Cardiac fibroblast (primary cell): ENCODE measurements at places on chromosomes 5 and 9.

DNA sequence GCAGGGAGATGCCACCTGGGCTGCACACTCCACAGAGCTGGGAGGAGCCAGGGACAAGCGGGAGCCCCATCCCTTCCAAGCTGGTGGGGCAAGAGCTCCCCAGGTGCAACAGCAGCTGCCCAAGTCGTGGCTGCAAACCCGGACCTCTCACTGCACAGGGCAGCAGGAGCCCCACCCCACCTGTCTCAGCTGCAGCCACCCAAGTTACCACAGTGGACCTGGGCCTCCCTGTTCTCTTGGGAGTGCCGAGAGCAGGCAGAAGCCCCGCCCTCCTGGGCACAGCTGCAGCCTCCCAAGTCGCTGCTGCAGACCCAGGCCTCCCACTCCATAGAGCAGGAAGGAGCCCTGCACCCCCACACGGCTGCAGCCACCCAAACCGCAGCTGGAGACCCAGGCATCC lies 374.1 kb upstream of the ACO1 start:
- no peak for DNase-seq

DNA sequence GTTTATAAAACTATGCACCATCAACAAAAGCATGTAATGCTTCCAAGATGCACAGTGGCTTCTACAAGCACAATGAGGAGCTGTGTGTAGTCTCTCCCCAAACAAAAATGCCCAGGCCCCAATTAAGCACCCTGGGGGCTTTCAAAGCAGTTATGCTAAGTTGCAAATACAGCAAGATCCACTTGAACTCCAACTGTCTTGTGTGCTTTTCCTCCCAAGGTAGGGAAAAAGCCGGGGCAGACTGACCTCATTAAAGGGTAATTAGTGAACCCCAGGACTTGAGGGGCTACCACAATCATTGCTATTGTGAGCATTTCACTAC lies 13.1 kb downstream of the ZNF608 start:
- no peak for DNase-seq

DNA sequence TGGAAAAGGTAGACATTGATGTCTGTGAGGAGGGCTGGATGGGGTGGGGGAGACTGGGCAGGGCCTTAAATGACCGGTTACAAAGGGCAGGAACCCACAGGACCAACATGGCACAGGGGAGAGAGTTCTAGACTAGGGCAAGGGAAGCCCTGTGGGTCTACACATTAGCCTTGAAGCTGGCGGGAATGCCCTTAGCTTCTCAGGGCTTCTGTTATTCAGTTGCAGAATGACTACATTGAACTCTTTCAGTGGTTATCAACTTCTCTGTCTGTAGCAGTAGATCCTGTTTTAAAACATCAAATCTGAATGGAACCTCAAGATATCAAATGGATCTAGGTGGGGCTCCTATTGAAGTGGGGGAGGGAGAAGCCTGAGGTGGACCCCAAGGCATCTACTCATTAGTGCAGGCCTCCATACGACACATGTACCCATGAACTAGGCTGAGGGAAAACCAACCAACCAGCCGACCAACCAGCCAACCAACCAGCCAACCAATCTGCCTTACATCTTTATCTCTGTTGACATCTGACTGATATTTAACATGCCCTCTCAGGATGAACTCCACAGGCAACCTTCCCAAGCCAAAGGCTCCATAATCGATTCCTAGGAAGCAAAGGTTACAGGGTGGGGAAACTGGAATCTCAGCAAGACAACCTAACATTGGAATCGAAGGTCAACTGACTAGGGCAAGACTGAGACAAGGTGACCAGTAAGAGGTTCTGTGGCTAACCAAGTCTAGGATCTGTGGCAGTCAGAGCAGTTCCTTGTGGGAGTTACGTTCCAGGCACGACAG lies 48.3 kb downstream of the DAP start:
- no peak for DNase-seq

DNA sequence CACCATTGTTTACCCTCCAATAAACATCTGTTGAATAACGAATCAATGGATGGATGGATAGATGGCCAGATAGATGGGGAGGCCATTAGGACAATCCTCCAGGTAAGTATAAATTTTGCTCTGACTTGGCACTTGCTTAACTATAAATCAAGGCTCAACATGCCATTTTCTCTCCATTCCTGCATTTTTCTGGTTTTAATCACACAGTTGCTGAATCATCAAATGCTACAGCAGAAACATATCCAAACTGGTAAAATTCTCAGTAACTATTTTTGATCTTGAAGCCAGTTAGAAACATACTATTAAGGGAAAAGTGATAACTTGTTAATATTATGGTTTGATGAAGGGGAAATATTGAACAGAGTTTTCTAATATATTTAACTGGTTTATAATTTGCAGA lies 71.5 kb upstream of the MTAP start:
- peak; percentile 53 for DNase-seq

- no peak for DNase-seq
Observed at GRCh38 chr5:167864801-167865200, 426.6 kb upstream of the WWC1 start.

- no peak for DNase-seq
Observed at GRCh38 chr9:114884787-114885452, 45.5 kb downstream of the TNFSF8 start.

GRCh38 chr9:127937056-127937387 lies 632 bp downstream of the DPM2 start:
- DNase-seq: no peak

GRCh38 chr5:1883120-1883924 lies 597 bp upstream of the IRX4 start:
- DNase-seq: no peak

DNA sequence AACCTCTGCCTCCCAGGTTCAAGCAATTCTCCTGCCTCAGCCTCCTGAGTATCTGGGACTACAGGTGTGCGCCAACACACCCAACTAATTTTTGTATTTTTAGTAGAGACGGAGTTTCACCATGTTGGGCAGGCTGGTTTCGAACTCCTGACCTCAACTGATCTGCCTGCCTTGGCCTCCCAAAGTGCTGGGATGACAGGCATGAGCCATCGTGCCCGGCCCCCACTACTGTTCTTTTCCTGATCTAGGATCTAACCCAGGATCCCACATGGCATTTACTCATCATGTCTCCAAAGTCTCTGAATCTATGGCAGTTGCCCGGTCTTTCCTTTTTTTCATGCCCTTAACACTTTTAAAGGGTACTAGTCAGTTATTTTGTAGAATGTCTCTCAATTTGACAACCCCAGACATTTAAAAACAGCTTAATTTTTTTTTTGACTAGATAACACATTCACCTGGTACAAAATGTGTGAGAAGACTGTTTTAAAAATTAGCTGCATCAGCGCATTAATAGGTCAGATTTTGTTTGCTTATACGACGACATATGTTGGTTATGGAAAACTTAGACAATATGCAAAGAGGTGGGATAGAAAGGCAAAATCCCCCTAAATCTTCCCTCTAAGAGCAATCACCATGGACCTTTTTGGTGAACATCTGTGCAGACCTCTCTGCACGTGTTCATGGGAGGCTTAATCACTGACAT lies 46.5 kb downstream of the STOM start:
- DNase-seq: no peak

GRCh38 chr5:10726179-10726912 lies 34.7 kb downstream of the DAP start:
- DNase-seq: peak; percentile 18

GRCh38 chr9:122333169-122333808 lies 37.5 kb upstream of the PTGS1 start:
- DNase-seq: no peak

- DNase-seq: no peak
Observed at GRCh38 chr9:104784098-104784497, 20.2 kb downstream of the NIPSNAP3B start.

DNA sequence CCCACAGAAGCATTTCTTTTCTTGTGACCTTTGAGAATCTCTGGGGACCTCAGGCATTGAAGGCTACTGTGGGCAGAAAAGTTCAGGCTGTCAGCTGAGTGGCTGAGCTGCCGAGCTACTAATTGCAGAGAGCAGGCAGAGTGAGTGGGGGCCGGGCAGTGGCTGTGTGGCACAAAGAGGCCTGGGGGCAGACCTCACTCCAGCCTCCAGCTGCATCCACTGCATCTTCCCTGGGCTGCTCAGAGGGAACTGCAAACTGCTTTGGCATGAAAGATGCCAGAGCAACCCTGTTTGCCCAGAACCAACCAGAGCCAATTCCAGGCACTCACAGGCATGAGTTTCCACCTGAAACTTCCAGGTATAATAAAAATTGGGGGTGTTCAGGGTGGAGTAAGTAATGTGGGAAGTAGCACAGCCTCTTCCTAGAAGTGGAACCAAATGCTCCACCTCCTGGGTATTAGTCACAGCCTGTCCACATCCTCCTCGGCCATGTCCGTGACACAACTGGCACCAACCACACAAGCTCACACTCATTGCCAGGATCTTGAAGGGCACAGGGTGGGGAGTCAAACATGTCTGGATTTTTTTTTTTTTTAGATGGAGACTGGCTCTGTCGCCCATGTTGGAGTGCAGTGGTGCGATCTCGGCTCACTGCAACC lies 548.9 kb downstream of the BNC2 start:
- DNase-seq: peak; percentile 75

DNA sequence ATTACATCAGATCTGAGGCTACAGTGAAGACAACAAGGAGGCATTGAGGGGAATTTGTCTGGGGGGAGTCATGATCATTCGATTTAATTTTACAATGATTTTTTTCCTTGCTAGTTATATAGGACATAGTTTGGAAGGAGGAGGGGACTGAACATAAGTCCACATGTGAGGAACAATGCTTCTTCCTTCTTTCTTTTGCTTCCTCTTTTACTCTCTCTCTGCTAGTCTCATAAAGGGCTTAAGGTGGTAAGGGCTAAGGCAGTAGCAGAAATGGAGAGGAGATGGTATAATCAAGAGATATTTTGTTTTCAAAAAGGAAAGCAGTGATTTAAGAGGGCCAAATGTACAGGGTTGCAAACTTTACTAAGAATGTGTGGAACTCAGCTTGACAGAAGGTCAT lies 64.3 kb downstream of the GRIN3A start:
- no peak for DNase-seq

DNA sequence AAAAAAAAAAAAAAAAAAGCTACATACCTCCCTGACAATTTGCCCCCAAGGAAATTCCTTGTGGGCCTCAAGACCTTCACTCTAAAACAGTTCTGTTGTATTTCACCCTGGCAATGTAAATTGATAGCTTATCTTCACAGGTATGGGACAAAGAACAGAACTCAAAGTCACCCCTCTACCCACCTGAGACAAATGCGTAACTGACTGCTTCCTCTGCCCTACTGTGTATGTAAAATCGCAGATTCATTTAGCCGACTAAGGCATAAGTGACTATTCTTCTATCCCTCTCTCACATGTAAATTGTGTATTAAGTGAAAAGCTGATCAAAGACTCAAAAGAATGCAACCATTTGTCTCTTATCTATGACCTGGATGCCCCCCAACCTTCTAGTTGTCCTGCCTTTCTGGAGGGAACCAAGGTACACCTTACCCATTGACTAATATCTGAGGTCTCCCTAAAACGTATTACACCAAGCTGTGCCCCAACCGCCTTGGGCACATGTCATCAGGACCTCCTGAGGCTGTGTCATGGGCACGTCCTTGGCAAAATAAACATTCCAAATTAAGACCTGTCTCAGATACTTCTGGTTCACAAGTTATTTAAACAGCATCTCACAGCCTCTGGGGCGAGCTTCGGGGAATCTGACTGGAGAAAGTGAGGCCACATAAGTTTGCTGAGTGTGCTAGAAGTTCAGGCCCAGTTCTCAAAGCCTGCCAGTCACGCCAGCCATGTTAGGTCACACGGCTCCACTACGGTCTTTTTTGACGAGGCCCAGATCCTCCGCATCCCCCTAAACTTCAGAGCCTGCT lies 954 bp downstream of the TBCA start:
- DNase-seq: no peak

- DNase-seq: no peak
Observed at GRCh38 chr5:55141945-55142690, 17.9 kb upstream of the GPX8 start.

DNA sequence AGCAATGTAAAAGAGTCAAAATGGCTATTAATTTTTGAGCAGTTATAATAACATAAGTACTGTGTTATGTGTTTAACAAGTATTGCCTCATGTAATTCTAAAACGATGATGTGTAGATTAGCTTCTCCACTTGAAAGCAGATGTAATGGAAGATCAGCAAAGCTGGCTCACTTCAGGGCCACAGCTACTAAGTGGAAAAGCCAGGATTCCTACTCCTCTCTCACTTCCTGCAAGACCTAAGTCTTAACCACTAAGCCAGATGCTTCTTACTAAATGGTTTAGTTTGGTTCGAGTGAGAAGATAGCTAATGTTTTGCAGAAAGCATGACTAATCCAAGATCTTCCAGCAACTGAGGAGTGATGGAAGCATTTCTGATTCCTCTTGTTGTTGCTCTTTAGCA lies 15.7 kb upstream of the TNC start:
- peak; percentile 71 for DNase-seq

- no peak for DNase-seq
Observed at GRCh38 chr9:6655036-6655435, 9.5 kb upstream of the GLDC start.

DNA sequence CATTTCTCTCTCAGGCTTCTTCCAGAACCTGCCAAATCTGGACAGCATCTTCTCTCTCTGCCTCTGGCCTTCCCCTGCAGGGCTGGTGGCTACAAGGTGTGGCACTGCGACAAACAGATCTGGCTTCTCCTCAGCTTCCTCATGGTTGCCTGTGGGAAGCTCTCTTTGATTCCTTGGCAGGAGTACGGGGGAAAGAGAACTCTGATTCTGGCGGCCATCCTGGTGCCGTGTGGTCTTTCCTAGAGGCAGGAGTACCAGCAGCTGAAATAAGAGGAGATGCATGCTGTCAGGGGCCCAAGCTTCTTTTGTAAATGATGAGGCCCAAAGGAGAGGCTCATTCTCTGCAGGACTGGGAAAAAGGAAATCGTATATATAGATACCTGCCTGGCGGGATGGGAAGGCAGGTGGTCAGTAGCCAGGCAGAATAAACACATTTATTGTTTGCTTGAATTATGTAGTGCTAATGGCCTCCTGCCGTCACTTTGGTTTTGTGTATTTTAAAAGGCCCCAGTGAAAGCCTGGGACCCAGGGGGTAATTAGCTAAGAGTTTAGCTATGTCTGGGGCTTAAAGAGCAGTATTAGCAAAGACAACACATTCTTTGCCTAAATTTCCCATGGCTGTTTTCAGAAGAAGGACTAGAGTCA lies at the start of gene CER1:
TSS of gene CER1 (minus strand) at position 343 of the 645 bp plus-strand sequence. CDS start at position 282, 61 bp downstream.
- no peak for DNase-seq

DNA sequence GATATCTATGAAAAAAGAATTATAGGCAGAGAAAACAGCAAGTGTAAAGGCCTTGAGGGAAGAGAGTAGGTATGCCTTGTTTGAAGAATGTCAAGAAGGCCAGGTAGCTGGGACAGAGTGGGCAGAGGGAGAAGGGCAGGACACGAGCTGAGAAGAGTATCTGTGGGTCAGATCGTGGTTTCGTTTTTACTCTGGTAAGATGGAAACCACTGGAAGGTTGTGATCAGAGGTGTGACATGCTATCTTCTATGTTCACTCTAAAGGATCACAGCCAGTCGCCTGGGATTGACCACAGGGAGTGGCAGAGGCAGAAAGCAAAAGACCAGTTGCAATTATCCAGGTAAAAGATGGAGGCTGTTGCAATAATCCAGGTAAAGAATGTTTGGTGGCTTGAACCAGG lies 12.6 kb upstream of the ARHGAP26 start:
- no peak for DNase-seq
